ENCODE measurements at places on chromosomes 7 and 10. TPM values are rescaled to one million over a fixed set of nuclear protein-coding genes. Genes with fewer than 3 reads are reported as not detected.

The OR13A1 gene
- not detected for total RNA-seq

The CCDC71L gene
- total RNA-seq = 48.8 TPM

The MYPN gene
- total RNA-seq = not detected

The TAS2R4 gene
- 0.16 TPM for total RNA-seq

The TMEM139 gene
- not detected for total RNA-seq

The SPDYE11 gene
- not detected for total RNA-seq

The DKK1 gene
- 229 TPM for total RNA-seq

The HOXA7 gene
- total RNA-seq = not detected

The LRGUK gene
- not detected for total RNA-seq

The PAXIP1 gene
- total RNA-seq = 7.9 TPM

The KCNIP2 gene
- 0.54 TPM for total RNA-seq

The FAM237B gene
- not detected for total RNA-seq

The PDZD8 gene
- total RNA-seq = 22.2 TPM

The GCK gene
- not detected for total RNA-seq

The FKBP9 gene
- 329 TPM for total RNA-seq

The SNX8 gene
- 28.4 TPM for total RNA-seq

The SLC12A9 gene
- total RNA-seq = 16.2 TPM

The ANKRD61 gene
- total RNA-seq = not detected

The NUTM2E gene
- not detected for total RNA-seq

The CYP2C18 gene
- not detected for total RNA-seq
